T-helper 22 cell (primary cell): ENCODE measurements at places on chromosomes 12 and 14.

GRCh38 chr12:74922117-74922516, 287.5 kb downstream of the KCNC2 start:
- DNase-seq, result no peak

GRCh38 chr12:57130941-57131340, 2.7 kb downstream of the LRP1 start:
- DNase-seq, result no peak

- DNase-seq, result no peak
Observed at GRCh38 chr14:100820957-100821356, 5.0 kb upstream of the MEG3 start.

DNA sequence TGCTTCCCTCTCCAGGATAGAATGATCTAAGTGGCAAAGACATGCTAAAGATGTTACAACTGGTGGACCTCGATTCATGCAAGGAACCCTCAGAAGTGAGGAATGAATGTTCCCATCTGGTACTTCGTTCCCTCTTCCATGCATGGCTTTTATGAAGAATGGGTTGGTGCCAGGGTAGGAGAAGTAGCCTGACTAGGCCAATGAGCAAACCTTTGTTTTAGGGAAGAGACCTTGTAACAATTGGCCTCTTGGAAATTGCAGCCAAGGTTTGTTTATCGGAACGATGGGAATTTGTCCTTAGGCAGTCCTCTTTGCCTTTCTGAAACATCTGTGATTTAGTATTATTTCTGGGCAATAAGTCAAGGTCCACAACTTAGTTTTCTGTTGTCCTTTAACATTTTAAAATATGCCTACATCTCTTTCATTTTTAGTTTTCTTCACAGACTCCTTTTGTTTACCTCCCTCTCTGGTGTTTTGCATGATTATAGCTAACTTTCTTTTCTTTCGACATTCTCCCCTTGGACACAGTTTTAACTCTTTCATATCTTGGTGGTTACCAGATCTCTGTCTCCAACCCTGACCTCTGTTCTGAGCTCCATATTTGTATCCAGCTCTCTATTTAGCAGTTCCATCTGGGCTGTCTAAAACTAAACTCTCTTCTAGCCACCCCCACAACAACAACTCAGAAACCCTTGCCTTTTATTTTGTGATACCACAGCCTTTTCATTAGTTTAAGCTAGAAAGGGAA, 70.0 kb downstream of the DIP2B start:
- DNase-seq, result no peak

DNA sequence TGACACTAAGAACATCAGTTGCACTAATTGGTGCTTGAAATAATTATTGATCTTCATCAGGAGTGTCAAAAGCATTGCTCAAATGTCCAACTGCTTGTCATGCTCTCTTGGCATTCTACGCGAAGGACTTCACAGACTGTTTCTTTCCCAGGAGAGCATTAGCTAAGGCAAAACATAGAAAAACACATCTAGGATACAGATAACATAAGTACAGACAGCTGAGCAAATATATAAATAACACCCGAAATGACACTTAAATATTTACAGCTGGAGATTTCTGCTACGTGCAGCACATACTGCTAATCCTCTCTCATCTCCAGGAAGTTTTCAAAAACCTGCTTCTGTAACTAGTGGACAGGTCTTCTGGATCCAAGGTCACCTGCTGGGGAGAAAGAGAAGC, 120.0 kb upstream of the PRMT8 start:
- no peak for DNase-seq

- DNase-seq, result no peak
Observed at GRCh38 chr14:36627981-36628380, 33.7 kb upstream of the PAX9 start.

- DNase-seq, result no peak
Observed at GRCh38 chr12:22287776-22288621, 46.5 kb downstream of the ST8SIA1 start.

DNA sequence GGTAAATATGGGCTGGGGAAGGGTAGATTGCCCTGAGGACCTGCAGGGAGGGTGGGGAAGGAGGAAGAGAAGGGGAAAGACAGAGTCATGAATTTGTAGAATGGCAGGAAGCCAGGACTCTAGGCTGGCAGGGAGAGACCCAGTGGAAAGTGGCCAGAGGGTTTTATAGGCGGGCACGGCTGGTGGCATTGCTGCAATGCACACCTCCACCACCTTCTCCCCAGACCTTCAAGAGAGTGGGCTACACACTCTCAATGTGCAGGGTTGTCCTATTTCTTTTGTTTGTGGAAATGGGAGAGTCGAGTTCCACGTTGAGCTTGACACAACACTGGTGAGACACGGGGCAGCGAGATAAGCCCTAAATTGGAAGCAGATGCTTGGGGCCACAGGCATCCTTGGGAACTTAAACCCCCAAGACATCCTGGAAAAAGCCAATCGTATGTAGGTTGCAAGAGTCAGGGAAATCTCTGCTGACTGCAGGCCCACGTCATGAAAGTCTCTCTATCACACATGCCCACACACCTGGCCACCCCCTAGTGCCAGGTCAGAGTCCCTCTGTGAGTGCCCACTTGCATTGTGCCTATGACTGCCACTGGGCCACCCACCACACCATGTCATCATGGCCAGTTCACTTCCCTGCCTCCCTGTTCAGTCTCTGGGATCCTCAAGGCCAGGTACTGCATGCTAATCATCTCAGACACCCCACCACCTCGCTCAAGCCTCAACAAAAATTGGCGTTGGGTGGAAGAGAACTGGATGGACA, 38.0 kb upstream of the BDKRB2 start:
- DNase-seq, result no peak

GRCh38 chr14:94043756-94044475, 17.8 kb downstream of the OTUB2 start:
- DNase-seq, result no peak

GRCh38 chr12:599756-600155, 63.5 kb downstream of the NINJ2 start:
- no peak for DNase-seq

DNA sequence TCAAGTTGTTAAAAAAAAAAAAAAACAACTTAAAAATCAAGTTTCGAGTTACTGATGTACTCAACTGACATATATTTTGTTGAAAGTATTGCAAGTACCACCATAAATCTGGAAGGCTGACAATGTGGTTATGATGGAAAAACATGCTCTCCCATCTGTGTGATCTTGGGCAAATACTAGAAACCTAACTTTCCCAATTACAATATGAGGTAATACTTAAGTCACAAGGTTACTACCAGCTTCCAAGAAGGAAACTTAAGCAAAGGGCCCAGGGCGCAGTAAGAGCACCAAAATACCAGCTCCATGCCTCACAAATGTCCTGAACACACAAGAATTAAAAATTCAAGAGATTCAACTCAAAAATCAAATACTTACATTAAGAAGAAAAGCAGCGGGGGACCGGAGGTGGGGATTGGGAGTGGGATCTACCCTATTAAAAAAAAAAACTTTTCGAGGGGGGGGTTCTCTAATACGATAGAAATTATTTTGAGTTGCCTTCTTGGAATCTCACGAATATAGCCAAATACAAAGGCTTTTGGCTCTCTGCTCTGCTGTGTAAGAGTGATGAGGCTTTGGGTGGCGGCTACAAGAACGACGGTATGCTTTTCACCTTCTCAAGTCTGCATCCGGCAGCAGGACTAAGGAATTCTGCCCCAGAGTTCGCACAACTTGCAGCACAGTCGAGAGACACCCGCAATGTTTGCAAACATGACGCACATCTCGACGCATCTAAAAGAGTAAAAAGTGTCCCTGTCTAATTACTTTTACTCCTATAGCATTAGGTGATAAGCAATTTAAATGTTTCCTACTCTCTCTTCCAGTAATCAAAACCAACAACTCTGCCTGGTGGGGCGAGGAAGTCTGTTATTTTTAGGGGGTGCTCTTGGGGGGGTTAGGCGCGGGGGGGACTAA, 1.1 kb downstream of the SAV1 start:
- DNase-seq, result no peak

DNA sequence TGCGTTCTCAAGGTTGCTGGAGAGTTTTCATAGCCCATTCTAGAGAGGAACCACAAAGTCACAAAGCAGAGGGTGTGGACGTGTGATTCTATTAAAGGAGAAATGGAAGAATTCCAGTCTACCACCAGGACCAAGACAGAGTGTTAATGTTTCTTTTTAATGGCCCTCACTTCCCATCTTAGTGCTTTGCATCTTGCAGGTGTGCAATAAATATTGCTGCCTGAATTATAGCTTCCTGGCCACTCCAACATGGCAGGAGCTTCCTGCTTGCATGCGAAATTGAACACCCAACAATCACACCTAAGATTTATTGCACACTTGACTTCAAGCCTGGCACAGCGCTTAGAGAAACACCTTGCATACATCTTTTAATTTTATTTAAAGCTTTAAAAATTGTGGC, 22.4 kb upstream of the PPP1CC start:
- DNase-seq, result no peak

DNA sequence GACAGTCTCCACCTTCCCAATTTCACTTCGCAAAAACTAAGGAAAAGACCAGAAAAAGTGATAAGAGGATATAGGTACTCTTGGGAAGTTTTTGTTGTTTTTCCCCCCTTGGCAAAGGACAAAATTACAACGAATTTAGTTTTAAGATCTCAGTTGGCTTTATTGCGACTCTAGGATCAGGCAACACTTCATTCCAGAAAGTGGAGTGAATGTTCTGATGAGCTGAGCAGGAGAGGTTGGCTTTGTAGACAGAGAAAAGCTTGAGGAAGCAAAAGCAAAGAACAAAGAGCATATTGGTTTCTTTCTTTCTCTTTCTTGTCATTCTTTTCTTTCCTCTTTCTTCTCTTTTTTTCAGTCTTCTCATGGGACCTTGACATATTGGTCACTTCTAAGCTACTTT, 640 bp upstream of the ZFYVE1 start:
- no peak for DNase-seq

GRCh38 chr12:132143336-132144071, 615 bp downstream of the DDX51 start:
- peak; percentile 24 for DNase-seq

DNA sequence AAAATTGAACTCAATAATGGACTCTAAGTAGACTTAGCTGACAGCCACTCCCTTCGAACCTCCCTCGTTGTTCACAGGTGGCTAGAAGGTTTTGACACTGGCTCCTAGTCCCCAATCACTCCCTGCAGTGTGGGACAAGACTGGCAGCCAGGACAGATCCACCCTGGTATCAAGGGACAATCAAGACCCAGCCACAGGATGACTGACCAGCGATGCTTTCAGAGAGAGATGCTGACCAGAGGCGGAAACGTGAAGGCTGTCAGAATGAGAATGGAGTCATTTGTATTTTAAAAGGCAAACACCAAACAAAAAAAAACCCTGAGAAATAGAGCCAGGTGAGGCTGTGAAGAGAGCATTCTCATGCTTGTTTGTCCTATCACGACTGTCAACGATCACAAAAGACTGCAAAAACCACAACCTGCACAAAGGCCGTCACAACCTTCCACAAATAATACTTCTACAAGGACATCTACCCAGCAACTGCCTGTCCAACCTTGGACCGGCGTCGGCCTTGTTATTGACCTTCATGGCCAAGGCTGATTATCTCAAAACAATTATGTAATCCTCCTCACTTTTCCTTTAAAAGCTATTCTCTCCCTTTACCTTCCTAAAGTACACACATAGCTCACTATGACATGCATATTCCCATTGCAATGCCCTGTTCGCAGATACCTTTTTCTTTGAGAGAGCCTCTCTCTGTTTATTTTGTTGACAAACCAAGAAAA, 13.2 kb downstream of the EIF5 start:
- no peak for DNase-seq

DNA sequence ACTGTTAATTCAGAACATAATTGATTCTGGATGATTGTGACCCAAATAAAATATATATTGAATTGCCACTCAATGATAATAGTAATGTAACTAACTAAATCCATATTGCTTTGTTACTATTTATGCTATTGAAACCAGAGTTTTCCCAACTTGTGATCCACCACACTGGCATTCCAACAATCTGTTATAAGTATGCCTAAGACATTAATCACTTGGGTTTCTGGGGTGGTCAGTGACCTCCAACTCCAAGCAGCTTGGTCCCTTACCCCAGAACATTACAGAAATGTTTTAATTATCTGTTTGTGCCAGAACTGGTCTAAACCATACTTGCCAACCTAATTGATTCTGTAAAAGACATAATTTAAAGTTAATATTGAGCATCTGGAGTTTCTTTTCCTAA, 14.6 kb downstream of the CAPS2 start:
- DNase-seq, result no peak

- DNase-seq, result no peak
Observed at GRCh38 chr14:29637411-29637810, 290.2 kb downstream of the PRKD1 start.

GRCh38 chr14:101460521-101460920, 100.8 kb upstream of the DIO3 start:
- no peak for DNase-seq

DNA sequence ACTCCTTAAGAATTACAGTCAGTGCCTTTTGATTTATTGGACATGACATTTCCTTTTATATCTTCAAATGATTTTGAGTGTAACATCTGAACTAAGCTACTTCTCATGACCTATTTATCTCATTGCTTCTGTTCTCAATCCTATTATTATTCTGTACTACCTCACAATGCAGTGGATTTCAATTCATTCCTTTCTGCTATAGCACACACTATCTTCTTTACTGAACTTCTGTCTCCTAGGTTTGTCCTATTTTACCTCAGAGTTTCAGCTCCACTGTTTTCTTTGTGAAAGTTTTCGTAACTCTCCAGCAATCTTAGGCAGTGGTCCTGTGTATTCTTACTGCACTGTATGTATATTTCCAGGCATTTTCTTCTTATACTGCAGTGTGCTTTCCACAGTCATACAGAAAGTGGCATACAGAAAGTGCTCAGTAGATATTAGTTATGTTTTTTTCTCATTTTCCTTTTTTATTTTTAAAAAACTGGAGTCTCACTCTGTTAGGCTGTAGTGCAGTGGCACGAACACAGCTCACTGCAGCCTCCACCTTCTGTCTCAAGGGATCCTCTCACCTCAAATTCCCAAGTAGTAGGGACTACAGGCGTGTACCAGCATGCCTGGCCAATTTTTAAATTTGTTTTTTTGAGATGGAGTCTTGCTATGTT, 368.6 kb upstream of the RGS6 start:
- no peak for DNase-seq

GRCh38 chr12:68772714-68773113, 26.7 kb downstream of the SLC35E3 start:
- DNase-seq, result no peak

GRCh38 chr14:50728836-50729235, 60.7 kb upstream of the SAV1 start:
- DNase-seq, result no peak

DNA sequence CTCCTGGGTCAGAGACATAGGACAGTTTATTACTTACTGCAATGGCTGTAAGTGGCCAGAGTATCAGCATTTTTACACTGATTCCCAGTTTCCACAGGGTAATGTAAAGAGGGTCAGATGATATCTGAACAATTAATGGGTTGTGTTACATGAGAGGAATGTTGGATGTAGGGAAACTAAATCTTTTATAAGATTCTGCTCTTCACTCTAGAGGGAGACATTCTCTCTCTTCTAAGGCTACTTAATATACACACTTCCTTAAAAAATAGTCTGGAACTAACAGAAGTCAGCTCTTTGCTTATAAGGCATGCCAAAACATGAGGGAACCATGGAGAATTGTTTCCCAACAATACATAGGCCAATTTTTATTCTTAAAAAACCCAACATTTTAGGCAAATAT, 389.8 kb downstream of the ETNK1 start:
- DNase-seq, result no peak

GRCh38 chr12:68428724-68429501, 96.8 kb upstream of the MDM1 start:
- no peak for DNase-seq

GRCh38 chr12:105084251-105085250, at the start of gene ALDH1L2:
TSS of gene ALDH1L2 (minus strand) at chr12:105084458. CDS start at chr12:105084436, 22 bp downstream.
- DNase-seq, result peak; percentile 18

GRCh38 chr14:81436296-81437138, 36.4 kb upstream of the STON2 start:
- DNase-seq, result no peak

- DNase-seq, result no peak
Observed at GRCh38 chr12:108783446-108783845, 52.1 kb upstream of the CORO1C start.
